ENCODE measurements at places on chromosomes 13 and 19.

GRCh38 chr13:101512650-101513049, 60.2 kb downstream of the ITGBL1 start:
- no peak for DNase-seq

DNA sequence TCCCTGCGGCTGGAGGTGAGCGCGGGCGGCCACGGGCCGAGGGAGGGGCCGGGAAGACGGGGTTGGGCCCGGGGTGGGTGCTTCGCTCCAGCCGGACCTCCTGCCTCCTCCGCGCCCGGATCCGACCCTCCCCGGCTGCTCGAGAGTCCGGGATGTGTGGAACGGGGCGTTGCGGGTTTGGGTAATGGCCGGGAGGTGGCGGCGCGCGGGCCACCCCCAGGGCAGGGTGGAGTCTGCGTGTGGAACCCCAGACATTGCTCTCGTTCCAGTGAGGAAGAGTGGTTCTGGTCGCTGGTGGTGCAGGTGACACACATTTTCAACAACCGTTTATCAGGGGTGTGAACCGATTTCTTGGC, 38.8 kb downstream of the ARHGEF7 start:
- DNase-seq = no peak

DNA sequence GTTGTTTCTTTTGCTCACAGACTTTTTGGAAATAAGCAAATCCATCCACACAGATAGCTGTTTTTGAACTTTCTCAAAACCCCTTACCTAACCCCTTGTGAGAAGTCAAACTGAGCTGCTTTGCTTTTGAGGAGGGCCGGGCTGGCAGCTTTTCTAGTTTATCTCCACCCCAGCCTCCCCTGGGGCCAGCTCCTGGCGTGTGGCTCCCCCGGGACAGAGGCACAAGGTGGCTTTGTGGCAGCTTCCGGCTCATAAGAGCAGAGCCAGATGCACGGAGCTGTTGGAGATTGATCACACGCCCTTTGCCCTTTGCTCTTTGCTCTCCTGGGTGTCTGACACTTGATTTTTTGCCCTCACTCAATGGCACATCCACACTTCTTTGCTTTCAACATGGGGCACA, 24.9 kb upstream of the RNF113B start:
- no peak for DNase-seq

- no peak for DNase-seq
These were observed 125.7 kb upstream of the NBEA start for GRCh38 chr13:34816245-34816884.

DNA sequence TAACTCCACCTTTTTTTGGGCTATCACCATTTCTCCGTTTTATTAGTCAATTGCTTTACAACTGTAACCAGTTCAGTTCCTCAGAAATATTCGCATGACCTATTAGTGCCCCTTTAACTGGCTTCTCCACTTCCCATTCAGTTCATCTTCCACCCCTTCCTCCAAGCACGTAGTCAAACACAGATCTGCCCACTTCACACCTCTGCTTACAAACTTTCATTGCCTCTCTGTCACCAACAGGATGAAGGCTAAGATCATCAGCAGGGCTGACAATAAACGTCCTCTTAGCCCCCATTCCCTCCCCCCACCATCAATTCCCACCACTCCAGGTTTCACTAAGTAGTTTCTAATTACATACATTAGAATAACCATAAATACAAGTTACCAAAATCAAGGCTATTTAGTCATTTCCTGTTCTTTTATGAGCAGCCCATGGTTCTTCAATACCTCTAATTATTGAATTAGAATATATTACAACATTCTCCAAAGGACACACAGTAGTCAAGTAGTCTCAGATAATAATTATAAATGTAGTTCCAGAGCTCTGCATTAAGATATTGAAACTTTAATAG, 95.7 kb downstream of the SPRY2 start:
- DNase-seq = no peak

DNA sequence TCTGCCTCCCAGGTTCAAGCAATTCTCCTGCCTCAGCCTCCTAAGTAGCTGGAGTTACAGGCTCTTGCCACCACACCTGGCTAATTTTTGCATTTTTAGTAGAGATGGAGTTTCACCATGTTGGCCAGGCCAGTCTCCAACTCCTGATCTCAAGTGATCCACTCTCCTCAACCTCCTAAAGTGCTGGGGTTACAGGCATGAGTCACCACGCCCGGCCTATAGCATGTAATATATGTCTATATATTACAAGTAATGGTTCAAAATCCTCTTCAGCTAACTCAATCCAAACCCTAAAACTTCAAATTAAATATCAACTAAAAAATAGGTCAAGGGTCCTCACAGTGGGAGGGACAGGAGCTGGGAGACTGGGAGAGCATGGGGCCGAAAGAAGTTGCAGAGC, 28.0 kb downstream of the FPR3 start:
- DNase-seq = no peak

GRCh38 chr19:18645035-18645511, 8.2 kb downstream of the KLHL26 start:
- DNase-seq = no peak

GRCh38 chr19:39590265-39590664, 12.1 kb upstream of the LGALS13 start:
- DNase-seq = no peak

- no peak for DNase-seq
These were observed 7.7 kb upstream of the PTOV1 start for GRCh38 chr19:49843265-49843664.

DNA sequence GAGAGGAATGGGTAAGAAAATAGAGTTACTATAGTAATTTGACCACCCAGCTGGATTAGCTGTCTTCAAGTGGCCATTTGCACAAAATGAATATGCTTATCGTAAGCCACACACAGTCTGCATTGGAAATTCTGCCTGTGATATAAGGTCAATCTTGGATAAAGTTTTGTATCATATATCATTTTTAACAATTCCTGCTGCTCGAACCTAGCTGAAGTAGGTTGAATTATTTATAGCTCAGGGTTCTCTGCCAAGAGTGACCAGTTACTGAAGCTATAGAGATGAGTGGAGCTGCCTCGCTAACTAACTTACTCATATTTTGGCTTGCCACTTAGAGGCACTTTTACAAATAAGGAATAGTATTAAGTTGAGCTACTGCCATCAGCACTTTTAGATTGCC, 220.9 kb downstream of the RGCC start:
- no peak for DNase-seq

- no peak for DNase-seq
These were observed 13.1 kb downstream of the NFKBID start for GRCh38 chr19:35887197-35887596.

DNA sequence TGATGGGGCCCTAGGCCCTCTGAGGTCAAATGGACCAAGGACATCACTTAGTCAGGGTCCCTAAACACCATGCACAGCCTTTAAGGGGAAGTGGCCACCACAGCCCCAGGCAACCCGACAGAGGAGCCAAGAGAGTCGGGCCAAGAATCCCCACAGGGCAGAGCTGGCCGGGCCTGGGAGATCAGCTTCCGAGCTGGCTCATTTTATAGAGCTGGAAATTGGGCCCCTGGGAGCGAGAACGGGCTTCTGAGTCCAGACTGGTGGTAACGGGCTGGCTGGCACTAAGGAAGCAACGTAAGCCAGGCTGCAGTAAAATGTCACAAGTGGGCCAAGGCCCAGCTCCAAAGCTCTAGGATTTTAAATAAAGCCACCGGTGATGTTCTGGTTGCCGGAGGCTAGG, 51.1 kb downstream of the HSPH1 start:
- no peak for DNase-seq

- DNase-seq = no peak
These were observed 90.5 kb downstream of the RNASEH2B start for GRCh38 chr13:51000061-51000460.

DNA sequence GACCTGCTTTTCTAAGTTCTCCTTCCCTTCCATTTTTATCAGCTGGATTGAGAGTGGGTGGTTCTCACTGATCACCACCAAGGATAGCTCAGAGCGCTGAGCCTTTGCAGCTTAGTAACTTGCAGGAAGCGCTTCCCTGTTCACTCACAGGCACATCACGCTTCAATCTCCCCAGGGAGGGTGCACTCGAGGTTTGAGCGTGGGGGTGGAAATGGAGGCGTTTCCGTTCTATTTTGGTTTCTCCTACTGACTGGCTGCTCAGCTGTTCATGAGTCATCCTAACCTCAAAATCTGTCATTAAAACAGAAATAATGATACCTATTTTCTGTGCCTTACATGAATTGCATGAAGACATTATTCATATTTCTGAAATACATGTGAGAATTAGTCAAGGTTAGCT, 292.1 kb downstream of the SPRY2 start:
- peak; percentile 92 for DNase-seq

- DNase-seq = no peak
These were observed 15.3 kb upstream of the HNRNPUL1 start for GRCh38 chr19:41248895-41249294.

GRCh38 chr13:49373716-49374115, 70.1 kb downstream of the CAB39L start:
- DNase-seq = no peak

GRCh38 chr13:23599083-23599925, 29.1 kb downstream of the TNFRSF19 start:
- no peak for DNase-seq

DNA sequence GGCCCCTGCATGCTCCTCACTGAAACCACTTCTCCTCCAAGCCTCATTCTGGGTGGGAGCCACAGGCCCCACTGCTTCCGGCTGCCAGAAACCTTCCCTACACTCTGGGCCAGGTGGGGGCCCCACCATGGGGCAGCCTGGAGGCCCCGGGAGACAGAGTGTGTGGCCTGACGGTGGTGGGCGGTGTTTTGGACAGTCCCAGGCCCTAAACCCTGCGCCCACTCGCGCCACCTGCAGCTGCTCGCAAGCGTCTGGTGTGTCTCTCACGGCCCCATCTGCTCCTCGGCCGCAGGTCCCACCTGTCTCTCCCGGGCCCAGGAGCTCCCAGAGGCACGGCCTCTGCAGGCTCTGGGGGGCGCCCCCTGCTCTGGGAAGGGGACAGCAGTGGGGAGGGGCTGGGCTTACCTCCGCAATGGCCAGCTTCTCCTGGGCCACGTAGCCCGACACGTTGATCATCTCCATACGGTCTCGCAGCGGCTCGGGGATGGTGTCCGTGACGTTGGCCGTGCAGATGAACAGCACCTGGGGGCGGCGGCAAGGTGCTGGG, 5.6 kb downstream of the RPL36 start:
- DNase-seq = no peak

DNA sequence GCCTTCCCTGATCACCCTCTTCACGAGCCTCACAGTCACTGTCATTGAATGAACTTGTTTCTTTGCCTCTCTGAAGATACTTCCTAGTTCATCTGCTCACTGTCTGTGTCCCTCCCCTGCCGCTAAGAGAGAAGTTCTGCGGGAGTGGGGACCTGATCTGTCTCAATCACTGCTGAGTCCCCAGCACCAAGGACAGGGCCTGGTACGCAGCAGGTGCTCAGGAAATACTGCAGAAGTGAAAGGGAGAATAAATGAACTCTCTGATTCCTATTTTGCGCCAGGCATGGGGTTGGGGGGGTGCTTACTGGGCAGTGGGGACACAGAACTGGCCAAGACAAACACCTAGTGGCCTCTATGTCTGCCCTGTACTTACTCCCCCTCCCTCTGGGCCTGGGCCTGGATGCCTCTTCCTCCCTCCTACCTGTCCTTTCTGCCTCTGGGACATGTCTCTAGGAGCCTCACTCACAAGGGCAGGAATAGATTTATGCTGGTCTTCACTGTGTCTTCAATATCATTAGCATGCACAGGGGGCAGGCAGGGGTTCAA, 17.5 kb downstream of the FCGBP start:
- DNase-seq = no peak

DNA sequence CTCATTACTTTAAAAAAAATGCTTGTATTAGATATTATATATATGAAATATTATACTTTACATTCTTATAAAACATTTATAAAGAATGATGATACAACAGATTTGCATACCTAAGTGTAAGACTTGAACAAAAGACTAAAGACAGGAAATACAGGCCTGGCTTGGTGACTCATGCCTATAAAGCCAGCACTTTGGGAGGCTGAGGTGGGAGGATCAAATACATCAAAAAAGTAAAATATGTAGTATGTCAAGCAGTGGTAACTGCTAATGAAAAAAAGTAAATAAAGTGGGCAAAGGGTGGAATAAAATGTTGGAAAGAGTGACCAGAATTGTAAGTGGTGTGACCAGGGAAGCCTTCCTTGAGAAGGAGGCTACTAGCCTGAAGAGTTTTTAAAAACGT, 133.7 kb downstream of the GGACT start:
- no peak for DNase-seq

- DNase-seq = no peak
These were observed 5.0 kb upstream of the PTGER1 start for GRCh38 chr19:14479975-14480699.

DNA sequence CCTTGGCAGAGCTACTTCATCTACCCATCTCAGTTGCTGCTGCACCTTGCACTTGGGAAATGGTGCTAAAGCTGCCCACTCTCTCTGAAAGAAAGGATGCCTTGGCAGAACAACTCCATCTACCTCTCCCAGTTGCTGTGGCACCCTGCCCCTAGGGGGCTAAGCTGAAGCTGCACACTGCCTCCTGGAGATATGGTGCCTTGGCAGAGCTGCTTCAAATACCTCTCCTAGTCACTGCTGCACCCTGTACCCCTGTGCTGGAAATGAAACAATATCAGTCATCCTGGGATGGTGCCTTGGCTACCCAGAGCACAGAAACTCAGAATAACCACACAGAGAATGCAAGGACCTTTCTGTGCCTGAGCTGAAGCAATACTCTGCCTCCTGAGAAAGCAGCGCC, 615.8 kb downstream of the DIAPH3 start:
- no peak for DNase-seq

- no peak for DNase-seq
These were observed 10.8 kb downstream of the GYS1 start for GRCh38 chr19:48982280-48982679.

- no peak for DNase-seq
These were observed 18.1 kb downstream of the CDADC1 start for GRCh38 chr13:49265822-49266221.

DNA sequence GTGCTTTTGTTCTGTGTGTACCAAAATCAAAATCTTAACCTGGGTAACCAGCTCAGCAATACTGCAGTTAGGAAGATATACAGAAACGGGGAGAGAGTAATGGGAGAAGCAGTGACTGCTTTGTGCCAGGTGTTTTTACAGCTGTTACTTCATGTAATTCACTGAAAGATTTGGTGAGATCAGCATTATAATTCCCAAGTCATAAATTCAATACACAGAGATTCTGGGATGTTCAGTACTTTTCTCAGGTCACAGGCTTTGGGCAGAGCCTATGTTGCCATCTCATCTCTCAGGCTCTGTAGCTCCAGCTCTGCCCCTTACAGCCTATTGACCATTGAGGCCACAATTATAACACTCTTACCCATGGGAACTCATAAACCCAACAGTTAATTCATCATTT, 138.5 kb downstream of the ZAR1L start:
- DNase-seq = no peak

GRCh38 chr19:39936020-39936419, 1.6 kb upstream of the FCGBP start:
- no peak for DNase-seq
